Activated naive CD4-positive, alpha-beta T cell treated with anti-CD3 and anti-CD28 coated beads, Interleukin-2, amount 50 U/mL, for 16 hours (primary cell): ENCODE measurements at places on chromosomes 4 and X.

DNA sequence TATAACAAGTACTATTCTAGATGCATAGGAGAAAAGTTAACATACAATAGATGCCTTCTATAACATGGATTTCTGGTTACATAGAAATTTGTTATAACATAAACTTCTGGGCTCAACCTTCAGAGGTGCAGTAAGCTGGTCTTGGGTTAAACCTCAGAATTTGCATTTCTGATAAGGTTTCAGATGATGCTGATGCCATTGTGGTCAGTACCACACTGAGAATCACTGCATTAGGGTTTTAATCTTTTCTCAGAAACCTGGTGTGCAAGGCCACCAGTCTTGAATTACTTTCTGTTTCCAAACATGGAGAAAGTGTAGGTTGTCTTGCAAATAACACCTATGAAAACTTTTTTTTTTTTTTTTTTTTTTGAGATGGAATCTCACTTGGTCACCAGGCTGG, 146.2 kb downstream of the SPOCK3 start:
- no peak for DNase-seq

DNA sequence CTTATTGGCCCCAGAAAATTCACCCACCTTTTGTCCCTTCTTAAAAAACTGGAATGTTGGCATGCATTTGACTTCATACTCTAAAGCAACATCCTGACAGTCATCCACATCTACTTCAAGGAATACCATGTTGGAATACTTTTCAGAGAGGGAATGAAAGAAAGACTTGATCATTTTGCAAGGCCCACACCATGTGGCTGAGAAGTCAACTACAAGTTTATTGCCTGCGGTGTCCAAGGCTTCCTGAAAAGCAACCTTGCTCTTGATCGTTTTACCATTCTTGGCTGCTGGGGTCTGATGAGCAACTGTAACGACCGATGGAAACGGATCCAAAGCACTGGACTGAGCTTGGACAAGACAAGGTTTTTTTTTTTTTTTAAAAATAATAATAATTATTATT, 9.3 kb downstream of the SEPTIN11 start:
- DNase-seq: no peak

- no peak for DNase-seq
Measured at GRCh38 chr4:140944199-140944515, 188.0 kb upstream of the TBC1D9 start.

DNA sequence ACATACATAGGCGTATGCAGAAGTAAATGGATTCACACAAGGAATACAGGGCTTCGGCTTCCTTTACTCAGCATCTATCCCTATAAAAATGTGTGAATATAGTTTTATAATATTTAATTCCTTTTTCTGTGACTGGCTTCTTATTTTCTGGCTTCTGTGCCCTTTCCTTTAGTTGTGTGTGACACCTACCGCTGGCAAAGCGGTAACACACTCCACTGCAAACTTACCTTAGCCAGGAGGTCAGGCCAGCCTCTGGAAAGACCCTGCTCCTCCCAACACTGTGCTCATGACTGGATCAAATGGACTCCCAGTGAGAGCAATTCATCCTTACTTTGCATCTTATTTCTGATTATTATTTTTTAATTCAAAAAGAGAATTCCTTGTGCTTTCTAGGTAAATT, 244.2 kb downstream of the ANK2 start:
- DNase-seq: no peak

GRCh38 chr4:88017516-88018297, 10.3 kb downstream of the PKD2 start:
- DNase-seq: no peak
